SJSA1 (cell line): ENCODE measurements at places on chromosomes 12 and 14.

GRCh38 chr12:78580296-78580695 lies 284.3 kb upstream of the SYT1 start:
- H3K36me3 ChIP-seq: no peaks in the 10 kb centered on the region
- no peak for DNase-seq
- no peak overlapping the region for H3K4me3 ChIP-seq
- no peak overlapping the region for H3K27ac ChIP-seq
- H3K4me1 ChIP-seq: no peaks in the 10 kb centered on the region
- no peaks in the 10 kb centered on the region for H3K27me3 ChIP-seq

GRCh38 chr14:93891756-93892504 lies 35.2 kb upstream of the FAM181A start:
- H3K27ac ChIP-seq: no peak overlapping the region
- no peaks in the 10 kb centered on the region for H3K4me1 ChIP-seq
- H3K27me3 ChIP-seq: no peaks in the 10 kb centered on the region
- no peaks in the 10 kb centered on the region for H3K36me3 ChIP-seq
- no peak for DNase-seq
- no peak overlapping the region for H3K4me3 ChIP-seq

- no peaks in the 10 kb centered on the region for H3K27me3 ChIP-seq
- no peak for DNase-seq
- H3K4me1 ChIP-seq: no peaks in the 10 kb centered on the region
- no peak overlapping the region for H3K4me3 ChIP-seq
- no peaks in the 10 kb centered on the region for H3K36me3 ChIP-seq
Observed at GRCh38 chr12:118274066-118274465, 98.6 kb downstream of the TAOK3 start.

DNA sequence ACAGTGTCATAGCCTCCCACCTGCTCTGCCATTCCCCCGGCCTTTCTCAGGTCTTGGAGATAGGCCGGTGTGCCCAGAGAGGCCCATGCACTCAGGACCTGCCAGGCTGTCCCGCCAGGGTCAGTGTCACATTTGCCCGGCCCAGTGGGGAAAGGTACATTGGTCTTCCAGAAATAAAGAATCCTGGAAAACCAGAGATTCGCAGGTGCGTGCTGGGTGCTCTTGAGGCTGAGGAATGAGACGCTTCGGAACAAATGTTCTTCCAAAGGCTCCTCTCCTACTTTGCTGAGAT lies 205.8 kb upstream of the RTL1 start:
- H3K4me1 ChIP-seq: no peaks in the 10 kb centered on the region
- no peak overlapping the region for H3K4me3 ChIP-seq
- no peak for DNase-seq
- H3K27ac ChIP-seq: no peak overlapping the region

- H3K27ac ChIP-seq: peak overlapping the region; percentile 59
- no peak overlapping the region for H3K4me3 ChIP-seq
- H3K4me1 ChIP-seq: 0 out of 2 replicates have a peak, but pooled peaks cover 3% of the 10 kb centered on the region
- no peaks in the 10 kb centered on the region for H3K27me3 ChIP-seq
- DNase-seq: peak; percentile 76
Observed at GRCh38 chr14:21486640-21487087, 9.7 kb downstream of the TOX4 start.
